Stimulated activated naive CD8-positive, alpha-beta T cell treated with anti-CD3 and anti-CD28 coated beads, Interleukin-15, Interleukin-2, amounts not matched to agents 100 U/mL and 50 U/mL, for 24 hours (primary cell): ENCODE measurements at places on chromosomes 5 and 9.
A peak's percentile ranks its signal among the peaks of the same experiment; 100 is the strongest.

DNA sequence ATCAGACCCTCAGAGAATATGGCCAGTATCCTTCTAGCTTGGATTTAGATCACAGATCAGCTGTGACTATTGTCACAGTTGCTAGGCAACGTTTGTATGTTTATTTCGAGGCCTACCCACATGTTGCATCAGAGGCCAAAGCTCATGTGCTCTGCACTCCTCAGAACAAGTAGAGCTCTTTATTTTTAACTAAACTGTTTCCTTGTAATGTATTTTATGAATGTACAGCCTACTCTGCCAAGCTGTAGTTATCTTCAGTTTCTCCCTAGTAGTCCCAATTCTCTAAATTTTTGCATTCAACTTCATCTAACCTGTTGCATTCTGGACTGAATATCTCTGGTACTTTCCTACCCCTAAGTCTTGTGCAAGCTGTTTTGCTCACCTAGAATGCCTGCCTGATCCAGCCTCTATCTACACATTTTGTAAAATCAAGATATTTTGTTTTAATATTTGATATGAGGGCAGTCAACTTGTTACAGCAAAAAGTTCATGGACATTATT, 52.8 kb downstream of the CAST start:
- DNase-seq: no peak

GRCh38 chr5:79030663-79031484, 38.6 kb downstream of the DMGDH start:
- DNase-seq: no peak

GRCh38 chr5:157596487-157596886, 20.9 kb upstream of the ADAM19 start:
- peak; percentile 56 for DNase-seq

DNA sequence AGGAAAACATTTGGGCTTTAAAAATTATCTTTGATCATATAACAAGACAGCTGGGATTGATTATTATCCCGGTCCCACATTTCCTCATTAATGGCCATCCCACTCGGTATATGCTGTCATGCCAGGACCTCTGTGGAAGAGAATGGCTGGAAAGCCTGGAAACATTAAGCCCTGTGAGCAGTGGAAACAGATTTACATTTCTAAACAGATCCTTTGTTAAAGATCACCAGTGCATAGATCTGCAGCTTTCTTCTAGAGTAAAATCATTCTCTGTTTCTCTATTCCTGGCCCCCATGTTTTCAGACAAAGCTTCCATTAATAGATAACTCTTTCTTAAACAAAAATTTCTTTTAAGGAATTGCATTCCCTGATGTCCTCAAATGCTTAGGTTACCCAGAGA, 152.2 kb downstream of the CAVIN4 start:
- no peak for DNase-seq

DNA sequence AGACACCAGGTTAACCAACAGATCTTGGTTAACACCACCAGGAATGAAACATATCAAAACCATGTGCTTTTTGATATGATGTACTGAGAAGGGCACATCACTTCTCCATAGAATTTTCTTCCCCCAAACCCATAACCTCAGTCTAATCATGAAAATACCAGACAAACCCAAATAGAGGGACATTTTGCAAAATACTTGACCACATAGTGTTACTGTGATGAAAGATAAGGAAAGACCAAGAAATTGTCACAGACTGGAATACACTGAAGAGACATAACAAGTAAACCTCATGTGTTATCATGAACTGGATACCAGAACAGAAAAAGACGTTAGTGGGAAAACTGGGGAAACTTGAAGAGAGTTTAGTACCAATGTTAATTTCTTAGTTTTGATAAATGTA, 74.9 kb upstream of the VCAN start:
- DNase-seq: no peak

DNA sequence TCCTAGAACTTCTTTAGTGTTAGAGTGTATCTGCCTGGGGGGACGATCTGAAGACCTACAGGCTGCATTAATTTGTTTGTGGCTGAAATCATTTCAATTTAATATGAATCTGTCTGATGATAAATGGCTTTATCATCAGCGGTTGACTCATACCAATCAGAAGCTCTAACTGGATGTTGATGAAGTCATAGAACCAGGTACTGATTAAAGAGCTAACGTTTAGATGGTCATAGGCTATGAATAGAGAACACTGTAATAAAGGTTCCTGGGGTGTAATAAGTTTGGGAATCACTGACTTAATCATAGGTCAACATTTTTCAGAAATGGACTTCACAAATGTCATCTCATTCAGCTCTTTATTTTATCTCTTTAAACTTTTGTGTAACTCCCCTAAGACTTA, 329.9 kb downstream of the MSX2 start:
- DNase-seq: no peak

DNA sequence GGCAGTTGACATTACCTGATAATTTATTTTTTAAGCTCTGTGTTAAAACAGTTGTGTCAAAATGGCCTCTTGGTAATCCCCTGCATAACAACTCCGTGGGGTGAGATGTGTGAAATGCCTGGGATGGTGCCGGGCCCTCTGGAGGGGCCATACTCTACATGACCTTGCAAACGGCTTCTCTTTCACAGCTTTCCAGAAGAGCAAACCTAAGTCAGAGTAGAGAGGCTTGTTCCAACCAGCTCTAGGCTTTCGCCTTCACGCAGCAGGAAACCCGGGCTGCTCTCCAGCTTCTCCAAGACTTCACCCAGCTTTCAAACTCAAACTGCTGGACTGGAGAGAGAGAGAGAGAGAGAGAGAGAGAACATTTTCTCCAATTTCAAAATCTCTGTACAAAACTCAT, 120.1 kb downstream of the SNX18 start:
- DNase-seq: no peak

DNA sequence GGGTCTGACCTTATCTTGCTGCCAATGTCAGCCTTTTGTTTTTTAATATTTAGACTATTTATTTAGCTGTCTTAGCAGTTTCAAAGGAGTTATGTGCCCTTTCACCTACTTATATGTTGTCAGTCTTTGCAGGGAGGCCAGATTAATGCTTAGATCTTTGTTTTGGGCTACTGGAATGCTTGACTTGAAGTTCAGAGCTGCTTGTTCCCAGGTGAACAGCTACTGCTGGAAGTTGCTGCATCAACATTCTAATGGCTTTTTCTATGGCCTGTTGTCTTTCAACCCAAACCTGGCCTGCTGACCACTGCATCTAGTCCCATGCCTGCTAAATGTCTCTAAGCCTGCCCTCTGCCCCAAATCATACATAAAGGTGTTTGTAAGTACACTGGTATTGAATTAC, 3.0 kb downstream of the SLC22A5 start:
- no peak for DNase-seq

- no peak for DNase-seq
Observed at GRCh38 chr9:135344523-135344901, 135.1 kb upstream of the PPP1R26 start.

DNA sequence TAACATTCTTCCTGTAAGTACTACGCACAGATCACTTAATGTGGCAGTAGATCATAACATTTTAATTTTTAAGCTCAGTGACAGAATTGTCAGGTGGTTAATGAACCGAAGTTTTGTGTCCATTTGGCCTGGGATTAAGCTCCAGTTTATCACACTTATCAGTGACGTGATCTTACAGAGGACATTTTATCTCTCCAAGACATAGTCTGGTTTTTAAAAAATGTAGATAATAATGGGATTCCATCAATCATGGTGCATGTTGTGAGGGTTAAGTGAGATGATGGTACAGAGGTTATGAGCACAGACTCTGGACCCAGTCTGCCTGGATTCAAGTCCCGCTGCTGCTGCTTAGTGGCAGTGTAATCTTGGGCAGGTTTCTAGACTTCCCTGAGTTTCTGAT, 66.0 kb upstream of the ZFAND5 start:
- DNase-seq: no peak

GRCh38 chr5:61915646-61916045, 390.4 kb upstream of the KIF2A start:
- DNase-seq: no peak

GRCh38 chr5:65356274-65356673, 125.4 kb downstream of the ADAMTS6 start:
- no peak for DNase-seq

- no peak for DNase-seq
Observed at GRCh38 chr5:95723632-95724369, 7.3 kb upstream of the RHOBTB3 start.

DNA sequence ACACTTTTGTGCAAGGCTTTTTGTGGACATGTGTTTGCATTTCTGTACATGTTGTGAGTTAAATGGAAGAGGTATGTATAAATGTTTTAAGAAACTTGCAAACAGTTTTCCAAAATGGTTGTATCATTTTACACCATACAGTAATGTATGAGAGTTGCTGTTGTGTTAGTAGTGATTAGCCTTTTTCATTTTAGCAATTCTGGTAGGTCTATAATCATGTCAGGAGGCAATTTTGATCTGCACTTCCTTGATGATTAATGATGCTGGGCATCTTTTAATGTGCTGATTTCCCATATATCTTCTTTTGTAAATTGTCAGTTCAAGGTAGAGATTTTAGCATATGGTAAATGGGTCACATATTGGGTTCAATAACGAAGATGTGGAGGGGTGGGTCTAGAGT, 87.3 kb downstream of the ANKRD18B start:
- no peak for DNase-seq

- no peak for DNase-seq
Observed at GRCh38 chr5:102975457-102976182, 144.3 kb downstream of the GIN1 start.

GRCh38 chr5:37840053-37841034, 503 bp upstream of the GDNF start:
- DNase-seq: peak; percentile 7

DNA sequence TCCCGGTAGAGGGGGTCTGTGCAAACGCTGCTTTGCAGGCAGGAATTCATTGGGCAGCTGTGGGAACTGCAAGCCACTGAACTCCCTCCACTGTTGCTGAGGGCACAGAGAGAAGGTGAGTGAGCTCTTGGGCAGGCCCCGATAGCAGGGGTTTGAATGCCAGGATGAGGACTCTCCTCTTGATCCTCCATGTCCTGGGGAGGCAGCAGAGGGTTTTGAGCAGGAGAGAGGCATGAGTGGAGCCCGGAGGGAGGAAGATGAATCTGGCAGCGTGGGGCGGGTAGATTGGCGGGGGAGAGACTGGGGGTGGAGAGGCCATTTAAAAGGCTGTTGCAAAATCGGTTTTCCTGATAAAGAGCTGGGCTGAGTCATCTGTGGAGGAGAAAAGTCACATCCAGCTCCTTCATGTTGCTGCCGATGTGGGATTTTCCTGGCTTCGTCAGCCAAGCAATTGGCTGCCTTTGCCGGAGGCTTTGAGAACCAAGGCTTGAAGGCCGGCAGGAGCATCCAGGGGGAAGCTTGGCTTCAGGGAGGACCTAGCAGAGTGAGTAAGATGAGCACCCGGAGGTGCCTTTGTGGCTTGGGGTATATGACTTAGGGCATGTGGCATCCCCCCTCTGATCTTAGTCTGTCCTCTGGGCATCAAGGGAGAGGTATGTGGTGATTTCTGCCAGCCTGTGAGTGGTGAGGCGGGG, at the start of gene SYNPO:
Gene SYNPO (plus strand): TSS at position 350 of the 695 bp plus-strand sequence. CDS start 7,616 bp downstream, outside the sequence.
- no peak for DNase-seq

DNA sequence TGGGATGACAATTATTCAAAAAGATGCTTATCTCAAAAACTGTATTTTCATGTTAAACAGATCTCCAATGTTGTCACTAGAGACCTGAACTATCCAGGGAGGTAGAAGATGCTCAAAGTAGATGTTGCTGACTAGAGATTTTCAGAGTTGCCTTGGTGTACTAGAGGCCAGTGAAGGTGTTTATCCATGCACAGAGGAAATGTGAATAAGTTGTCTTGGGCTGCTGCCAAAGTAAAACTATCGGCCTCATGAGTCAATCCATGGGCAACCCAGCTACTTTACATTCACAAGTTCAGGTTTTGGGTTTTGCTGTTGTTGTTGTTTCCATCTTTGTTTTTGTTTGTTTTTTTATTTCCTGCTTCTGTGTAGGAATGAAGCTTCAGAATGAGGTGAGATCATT, 141.1 kb upstream of the RANBP3L start:
- no peak for DNase-seq

GRCh38 chr5:138978581-138978980, 103.4 kb upstream of the LRRTM2 start:
- no peak for DNase-seq

- no peak for DNase-seq
Observed at GRCh38 chr9:14314929-14315874, 1.3 kb upstream of the NFIB start.

- DNase-seq: peak; percentile 61
Observed at GRCh38 chr9:84315278-84315877, 25.2 kb downstream of the SLC28A3 start.

DNA sequence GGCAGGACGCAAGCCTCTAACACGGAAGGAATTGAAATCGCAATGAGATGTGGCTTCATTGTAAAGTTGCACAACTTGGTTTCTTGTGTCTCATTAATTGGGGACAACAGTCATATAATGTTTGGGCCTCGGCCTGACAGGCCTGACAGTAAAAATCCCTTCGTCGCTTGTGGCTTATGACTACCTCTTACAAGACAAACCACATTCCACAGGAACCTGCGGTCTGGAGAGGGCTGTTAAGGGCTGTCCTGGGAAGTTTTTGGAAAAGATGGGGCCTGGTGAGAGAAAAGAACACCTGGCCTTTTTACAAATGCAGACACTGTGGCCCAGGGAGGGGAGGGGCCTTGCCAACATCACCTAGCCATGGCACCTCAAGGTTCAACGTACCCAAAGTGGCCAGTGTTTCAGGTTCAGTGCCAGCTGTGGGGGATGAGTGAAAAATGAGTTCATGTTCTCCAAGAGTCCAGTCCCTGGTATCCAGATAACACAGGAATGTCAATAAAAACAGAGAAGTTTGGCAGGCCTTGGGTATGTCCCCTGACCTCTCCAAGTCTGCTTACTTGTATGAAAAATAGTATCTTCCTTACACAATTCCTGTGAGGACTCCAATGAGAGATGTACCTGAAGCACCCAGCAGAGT, 22.2 kb downstream of the SHB start:
- DNase-seq: no peak

GRCh38 chr5:133775584-133776304, 163.4 kb upstream of the FSTL4 start:
- no peak for DNase-seq

DNA sequence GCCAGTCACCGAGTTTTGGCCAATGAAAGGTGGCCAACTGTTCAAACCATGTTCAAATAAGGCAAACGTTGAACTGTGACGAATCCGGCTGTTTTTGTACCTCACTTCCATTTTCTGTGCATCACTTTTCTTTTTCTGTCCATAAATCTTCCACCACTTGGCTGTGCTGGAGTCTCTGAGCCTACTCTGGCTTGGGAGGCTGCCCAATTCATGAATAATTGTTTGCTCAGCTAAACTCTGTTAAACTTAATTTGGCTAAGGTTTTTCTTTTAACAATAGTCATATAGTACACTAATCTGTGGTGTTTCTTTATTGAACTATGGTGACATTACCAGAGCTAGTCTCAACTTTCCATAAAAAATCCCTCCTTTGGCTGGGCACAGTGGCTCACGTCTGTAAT, 11.3 kb downstream of the NIM1K start:
- no peak for DNase-seq
